Stimulated activated CD8-positive, alpha-beta memory T cell treated with anti-CD3 and anti-CD28 coated beads, Interleukin-12 subunit alpha, Interleukin-12 subunit beta, amount 100 ng/mL, for 4 hours (primary cell): ENCODE measurements at places on chromosomes 12 and 14.

DNA sequence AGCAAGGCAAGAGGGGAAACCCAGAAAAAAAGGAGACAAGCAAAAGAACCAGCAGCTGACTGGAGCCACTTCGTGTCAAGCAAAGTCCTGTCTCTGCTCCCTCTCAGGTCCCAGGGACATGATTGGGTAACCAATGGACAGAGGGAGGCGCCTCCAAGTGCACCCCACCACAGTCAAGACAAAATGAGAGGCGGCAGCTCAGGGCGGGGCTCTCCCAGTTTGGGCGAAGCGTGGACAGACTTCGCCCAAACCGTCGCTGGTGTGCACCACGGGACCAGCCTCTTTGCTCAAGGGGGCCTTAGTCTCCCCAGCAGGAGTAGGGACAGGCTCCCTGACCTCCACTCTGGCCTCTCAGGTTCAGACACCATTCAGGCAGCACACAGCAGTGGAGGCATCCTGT is 1.5 kb upstream of the BEGAIN start:
- DNase-seq, result no peak

DNA sequence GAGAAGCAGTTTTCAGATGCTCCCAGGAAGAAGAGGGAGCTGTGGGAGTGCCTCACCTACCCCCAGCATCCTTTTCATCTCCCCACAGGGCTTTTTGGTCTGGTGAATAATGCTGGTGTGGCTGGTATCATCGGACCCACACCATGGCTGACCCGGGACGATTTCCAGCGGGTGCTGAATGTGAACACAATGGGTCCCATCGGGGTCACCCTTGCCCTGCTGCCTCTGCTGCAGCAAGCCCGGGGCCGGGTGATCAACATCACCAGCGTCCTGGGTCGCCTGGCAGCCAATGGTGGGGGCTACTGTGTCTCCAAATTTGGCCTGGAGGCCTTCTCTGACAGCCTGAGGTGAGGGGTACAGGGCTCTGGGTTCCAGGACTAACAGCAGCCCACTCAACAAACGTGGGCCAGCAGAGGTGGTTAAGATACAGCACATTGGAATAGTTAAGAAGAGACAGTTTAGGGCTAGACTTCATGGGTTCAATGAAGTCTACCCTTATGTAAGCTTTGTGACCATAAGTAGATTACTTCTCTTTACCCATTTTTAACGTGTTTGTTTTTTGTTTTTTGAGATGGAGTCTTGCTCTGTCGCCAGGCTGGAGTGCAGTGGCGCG is 1.5 kb downstream of the RDH5 start:
- no peak for DNase-seq

GRCh38 chr12:25322918-25323531 is 72.3 kb upstream of the KRAS start:
- DNase-seq, result no peak

DNA sequence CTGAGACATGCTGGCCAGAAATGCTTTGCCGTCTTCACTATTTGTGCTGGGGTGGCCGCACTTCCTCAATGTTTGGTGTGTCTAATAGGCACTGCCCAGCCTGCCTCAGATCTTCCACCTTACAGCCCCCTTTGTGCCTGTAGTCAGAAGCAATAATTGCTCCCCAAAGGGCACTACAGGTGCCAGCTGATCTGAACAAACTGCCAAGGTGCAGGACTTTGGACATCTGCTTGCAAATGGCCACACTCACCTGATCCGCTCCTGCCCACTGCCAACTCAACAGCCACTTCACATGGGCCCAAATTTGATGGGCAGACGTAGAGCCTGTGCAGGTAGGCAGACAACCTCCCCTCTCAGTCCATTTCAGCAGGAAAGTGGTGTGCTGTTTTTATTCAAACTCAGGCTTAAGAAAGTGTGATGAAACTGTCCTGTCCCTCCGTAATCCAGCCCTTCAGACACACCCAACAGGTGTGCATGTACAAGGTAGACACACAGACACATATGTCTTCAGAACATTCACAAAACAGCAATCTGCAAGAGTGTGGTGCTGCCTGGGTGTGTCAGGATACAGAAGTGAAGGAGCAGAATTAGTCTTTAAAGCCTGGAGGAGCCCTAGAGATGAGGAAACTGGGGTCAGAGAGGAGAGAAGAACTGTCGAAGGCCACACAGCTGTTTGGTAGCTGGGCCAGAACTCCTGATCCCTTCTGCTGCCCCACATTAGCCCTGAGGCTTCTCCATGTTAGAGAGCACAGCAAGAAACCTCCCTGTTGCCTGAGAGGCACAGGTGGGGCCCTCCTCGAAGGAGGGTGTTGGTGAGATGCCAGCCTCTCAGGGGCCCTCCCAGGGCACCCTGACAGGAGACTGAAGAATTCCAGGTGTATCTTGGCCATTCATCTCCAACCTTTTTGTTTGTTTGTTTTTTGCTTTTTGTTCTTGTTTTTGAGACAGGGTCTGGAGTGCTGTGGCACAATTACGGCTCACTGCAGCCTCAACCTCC is 4.4 kb upstream of the KRT75 start:
- DNase-seq, result no peak

- no peak for DNase-seq
These were observed 45.7 kb upstream of the OTX2 start for GRCh38 chr14:56855891-56856461.

GRCh38 chr12:41188058-41188840 is at the start of gene PDZRN4:
Gene PDZRN4, plus strand, starts transcription at chr12:41188320.
- DNase-seq, result no peak
